ENCODE measurements at places on chromosomes 1 and 21.

- DNase-seq, result no peak
These were observed 23.6 kb upstream of the ANGPTL3 start for GRCh38 chr1:62573675-62574074.

GRCh38 chr1:1763657-1764621, 14.3 kb downstream of the NADK start:
- DNase-seq, result no peak

GRCh38 chr1:230158415-230159291, 91.6 kb downstream of the GALNT2 start:
- no peak for DNase-seq

GRCh38 chr1:179848233-179848632, 29.4 kb downstream of the TOR1AIP2 start:
- DNase-seq, result no peak

- DNase-seq, result no peak
These were observed 43.4 kb upstream of the SLC19A2 start for GRCh38 chr1:169529068-169529642.

- DNase-seq, result no peak
These were observed 31.6 kb downstream of the TGFB2 start for GRCh38 chr1:218376722-218377121.

DNA sequence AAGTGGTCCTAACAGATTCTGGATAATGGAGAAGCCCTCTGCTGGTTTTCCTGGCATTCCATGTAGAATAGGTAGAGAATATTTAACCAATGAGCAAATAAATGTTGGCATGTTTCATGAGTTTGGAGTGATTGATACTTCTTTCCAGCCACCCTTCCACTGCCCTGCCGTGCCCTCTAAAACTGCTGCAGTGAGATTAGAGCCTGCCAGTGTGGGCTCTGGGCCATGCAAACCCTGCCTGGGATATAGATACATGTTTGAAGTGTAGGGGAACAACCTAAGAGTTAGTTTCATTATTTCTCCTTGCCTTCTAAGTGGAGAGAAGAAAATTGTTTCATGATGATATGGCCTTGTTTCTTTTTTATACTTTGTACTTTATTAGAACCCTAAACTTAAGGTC, 10.4 kb downstream of the UBE2Q1 start:
- no peak for DNase-seq

DNA sequence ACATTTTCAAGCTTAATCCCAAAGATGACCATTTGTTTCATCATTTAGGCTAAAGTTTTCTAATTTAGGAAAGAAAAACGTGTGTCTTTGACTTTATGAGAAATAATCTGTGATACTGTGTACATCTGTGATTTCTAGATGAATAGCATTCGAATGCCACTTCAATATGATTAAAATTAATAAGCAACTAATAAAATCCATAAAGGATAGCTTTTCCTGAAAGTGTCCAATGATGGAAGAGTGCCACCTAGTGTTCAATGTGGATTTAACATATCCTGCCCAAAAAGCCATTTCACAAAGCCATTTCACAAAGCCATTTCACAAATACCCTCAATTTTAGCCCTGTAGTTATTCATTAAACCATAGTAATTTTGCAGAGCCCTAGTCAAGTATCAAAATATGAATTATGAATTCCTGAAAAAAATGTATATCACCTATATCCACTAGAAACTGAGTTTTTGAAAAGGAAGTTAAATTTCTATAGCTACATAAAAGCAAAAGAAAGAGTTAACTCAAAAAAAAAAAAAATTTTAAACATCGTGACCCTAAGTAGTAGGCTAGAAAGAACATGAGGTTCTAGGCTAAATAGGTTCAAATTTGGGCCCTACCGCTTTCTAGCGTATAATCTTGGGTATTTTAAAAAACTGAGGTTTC, 19.1 kb downstream of the NME7 start:
- DNase-seq, result no peak

DNA sequence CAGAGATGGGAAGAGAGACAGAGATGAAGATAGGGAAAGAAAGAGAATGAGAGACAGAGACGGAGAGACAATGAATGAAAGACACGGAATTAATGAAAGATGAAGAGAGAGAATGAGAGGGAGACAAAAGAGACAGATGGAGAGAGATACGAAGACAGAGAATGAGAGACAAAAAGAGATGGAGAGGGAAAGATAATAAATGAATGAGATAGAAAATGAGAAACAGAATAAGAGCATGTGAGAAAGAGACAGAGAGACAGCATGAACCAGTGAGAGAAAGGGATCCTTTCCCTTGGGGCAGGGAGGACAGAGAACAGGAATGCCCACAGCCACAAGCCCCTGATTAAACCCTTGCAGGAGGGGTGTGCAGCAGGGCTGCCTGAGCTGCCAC, 5.3 kb upstream of the WNT9A start:
- no peak for DNase-seq

DNA sequence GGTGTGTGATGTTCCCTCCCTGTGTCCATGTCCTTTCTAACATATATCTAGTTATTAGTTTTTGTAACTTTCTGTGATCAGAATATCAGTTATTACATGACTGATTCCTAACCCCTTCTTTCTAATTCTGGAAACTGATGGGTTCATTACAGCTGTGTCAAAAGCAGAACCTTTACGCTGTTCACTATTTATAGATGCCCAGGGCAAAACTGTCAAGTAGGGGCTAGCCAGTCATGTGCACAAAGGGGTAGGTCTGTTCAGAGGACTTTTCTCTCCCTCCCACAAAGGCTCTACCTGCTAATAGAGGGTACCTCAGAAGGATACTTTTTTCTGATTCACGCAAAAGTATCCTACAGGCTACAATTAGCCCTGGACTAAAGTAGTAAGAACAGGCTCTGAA, 79.2 kb downstream of the NRDC start:
- no peak for DNase-seq

DNA sequence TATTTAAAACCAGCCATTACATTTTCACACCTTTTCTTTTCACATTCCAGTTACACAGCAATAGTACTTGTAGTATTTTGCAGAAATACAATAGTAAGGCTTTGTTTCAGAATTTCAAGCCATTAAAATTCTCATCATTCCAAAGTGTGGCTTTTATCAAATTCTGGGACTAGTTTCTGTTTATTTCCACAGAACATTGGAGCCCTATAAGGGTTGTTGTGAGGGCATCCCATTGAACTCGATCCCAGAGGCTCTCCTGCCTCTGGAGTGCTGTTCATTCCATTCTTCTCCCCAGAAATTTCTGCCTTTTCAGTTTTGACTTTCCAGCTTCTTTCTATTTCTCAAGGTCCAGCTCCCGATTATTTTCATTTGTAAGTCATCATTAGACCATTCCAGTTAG, 645.5 kb downstream of the ADGRL2 start:
- no peak for DNase-seq

DNA sequence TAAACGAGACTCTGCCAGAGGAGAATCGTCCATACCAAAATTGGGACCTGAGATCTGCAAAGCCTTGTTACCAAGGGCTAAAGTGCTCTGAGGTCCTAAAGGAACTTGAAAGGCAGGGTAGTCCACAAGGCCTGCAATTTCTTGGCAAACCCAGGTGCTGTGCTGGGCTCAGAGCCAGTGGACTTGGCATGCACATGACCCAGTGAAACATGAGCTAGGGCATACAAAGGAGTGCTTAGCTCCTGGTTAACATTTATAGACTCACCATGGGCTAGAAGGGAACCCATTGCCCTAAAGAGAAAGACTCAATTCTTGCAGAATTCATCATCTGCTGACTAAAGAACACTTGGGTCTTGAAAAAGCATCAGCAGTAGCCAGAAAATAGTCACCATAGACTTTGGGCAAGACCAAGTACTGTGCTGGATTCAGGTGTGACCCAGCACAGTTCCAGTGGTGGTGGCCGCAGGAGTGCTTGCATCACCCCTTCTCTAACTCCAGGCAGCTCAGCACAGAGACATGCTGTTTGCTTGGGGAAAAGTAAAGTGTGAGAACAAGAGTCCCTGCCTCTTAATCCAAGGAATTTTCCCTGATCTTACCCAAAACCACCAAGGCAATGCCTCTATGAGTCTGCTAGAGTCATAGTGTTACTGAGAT, 1069.4 kb upstream of the ADGRL2 start:
- DNase-seq, result no peak

GRCh38 chr1:209505044-209505443, 78.5 kb upstream of the CAMK1G start:
- peak; percentile 74 for DNase-seq

- DNase-seq, result no peak
These were observed at the start of gene RIPPLY3 for GRCh38 chr21:37006486-37007291. Gene RIPPLY3 (plus strand): TSS chr21:37006702. CDS start chr21:37006773, 71 bp downstream.

DNA sequence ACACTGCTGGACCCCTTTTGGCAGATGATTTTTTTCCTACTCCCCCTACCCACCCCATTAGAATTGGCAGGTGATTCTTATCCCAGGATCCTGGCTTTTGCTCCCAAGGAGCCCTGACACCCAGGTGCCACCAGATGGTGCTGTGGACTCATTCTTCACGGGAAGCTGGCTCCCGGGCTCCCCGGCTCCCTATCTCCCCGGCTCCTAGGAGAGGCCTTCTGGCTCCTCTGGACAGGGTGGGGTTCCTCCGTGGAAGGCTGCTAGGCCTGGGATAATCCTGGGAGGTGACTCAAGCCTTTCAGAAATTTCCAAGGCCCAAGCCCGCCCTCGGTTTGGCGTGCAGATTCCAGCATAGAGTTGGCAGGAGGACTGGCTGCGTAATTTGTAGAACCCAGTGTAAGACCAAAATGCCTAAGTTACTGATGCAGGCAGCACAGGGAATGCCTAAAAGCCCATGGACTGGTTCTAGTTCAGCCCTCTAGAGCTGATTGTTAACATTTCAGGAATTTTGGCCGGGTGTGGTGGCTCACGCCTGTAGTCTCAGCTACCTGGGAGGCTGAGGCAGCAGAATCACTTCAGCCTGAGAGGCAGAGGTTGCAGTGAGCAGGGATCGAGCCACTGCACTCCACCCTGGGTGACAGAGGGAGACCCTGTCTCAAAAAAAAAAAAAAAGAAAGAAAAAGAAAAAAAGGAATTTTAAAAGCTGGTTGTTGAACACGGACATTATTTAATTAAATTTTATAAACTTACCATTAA, 6.8 kb upstream of the BSDC1 start:
- DNase-seq, result peak; percentile 45

- no peak for DNase-seq
These were observed 66.1 kb downstream of the GPATCH2 start for GRCh38 chr1:217564833-217565232.

DNA sequence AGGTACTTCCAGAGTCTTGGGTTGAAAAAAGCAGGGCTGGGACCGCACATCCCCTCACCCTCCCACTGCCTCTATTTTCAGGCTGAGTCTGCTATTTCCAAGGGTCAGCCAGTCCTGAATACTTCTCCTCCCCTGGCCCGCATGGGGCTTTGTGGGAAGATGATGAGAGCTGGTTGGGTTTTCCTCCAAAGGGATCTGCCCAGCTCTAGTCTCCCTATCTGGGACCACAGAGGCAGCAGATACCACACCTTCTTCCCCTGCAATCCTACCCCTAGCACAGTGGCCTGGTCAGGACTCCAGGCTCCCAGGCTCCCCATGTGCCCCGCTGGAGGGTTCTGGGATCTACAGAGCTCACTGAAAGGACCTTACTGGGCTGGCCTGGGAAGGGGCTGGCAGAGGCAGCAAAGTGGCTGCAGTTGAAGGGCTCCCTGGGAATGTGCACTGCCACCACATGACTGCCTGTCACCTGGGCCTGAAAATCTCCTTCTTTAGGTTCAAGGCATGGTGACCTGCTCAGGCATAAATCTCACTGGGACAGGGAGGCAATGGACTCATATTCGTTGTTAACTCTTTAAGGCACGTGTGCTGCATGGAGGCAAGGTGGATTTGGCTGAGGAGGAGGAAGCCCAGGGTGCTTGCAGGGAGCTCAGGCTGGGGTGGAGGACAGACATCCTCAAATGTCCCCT, 13.1 kb downstream of the CACNA1S start:
- no peak for DNase-seq

DNA sequence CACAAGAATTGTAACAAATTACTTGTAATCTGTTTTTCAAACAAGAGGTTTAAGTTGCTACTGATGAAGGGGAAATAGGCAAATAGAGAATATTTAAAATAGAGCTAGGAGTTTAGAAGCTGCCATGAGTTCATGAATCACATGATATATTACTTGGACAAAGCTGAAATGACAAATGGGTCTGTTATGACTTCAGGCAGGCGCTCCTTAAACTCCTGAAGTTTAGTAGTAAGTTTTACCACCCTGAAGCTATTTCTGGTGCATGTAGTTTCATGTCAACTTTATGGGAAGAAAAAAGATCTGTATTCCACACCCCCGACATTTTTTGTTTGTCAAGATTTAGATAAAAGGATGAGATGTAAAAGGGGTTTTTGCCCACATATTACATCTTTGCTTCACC, 58.5 kb downstream of the PLA2G4A start:
- no peak for DNase-seq

DNA sequence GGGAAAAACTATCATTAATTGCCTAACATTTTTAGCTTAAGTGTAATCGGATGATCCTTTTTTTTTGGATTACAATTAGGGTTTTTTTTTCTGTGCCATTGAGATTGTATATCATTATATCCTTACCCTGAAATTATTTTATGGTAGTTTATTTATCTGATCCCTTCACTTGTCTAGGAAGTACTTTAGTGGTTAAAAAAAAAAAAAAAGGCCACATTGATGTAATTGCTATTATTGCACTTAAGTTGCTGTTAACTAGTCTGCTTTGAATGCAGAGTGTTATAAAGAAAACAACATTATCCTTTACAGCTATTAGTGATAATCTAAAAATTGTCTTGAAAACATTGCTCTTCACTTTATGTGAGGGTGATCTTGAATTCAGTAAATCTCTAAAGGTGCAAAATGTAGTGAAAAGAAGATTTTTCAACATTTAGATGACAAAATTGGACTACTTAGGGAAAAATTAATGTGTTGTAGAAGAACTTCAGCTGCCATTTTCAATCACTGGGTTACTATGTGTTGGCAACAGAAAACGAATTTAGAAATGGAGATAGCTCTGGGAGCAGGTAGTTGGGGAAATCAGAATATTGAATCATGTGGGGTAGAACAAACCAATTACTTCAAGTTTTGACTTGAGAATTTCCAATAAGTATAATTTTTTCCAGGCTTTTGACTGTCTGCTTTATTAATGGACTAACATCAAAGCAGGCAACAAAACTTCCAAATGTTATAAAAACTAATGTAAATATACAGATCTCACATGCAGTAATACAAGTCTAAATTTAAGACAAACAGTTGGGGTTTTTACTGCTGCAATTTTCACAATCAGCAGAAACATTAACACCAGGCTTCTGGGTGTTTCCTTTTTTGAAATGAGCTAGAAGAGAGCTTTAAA, 5.0 kb downstream of the ADGRL2 start:
- DNase-seq, result no peak

DNA sequence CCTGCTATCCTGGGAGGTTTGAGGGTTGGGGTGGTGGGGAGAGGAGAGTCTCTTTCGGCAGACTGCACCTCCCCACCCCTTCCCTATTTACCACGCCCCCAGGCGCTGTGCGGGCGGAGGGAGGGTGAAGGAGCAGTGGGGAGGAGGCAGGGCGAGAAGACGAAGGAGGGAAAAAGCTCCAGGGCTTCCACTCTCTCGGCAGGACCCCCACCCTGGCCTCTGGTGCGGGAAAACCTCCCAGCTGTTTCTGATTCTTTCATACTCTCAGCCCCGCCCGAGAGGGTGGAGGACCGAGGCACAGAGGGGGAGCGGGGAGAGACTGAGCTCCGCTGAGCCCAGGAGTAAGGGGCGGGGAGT, 866 bp upstream of the WNT2B start:
- DNase-seq, result no peak

Data from HS-5 (cell line).